ENCODE measurements at places on chromosomes 5 and 9.

DNA sequence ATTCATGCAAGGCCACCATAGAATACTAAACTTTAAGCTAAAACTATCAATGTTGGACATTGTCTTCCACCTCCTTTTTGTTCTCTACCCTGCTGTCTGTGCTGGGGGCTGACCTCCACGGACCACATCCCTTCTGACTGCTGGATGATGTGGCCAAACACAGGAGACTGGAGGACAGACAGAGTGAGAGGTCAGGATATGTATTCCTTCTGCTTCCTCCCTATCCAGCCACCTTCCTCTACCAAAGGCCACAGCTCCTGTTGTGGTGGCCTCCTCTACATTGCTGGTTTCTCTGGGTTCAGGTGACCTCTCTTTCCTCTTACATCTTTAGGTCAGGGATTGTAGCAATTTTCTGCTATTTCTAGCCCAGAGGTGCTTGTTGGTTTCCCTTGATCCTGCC, 148.1 kb downstream of the ACTBL2 start:
- DNase-seq: no peak

DNA sequence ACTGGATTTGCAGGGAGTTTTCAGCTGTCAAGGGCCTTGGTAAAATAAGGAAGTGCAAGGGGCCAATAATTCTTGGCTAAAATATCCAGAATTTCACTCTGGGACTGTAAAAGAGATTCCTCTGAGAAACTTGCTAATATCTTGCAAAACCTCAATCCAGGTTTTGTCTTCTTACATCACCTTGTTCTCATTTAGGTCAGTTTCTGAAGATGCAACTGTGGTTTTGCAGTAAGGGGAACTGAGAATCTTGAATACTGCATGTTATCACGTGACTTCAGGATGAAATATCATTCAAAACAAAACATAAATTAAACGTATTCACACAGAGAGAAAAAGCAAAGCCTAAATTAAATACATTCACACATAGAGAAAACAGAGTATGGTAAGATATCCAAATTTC, 35.0 kb upstream of the RIC1 start:
- DNase-seq: no peak

DNA sequence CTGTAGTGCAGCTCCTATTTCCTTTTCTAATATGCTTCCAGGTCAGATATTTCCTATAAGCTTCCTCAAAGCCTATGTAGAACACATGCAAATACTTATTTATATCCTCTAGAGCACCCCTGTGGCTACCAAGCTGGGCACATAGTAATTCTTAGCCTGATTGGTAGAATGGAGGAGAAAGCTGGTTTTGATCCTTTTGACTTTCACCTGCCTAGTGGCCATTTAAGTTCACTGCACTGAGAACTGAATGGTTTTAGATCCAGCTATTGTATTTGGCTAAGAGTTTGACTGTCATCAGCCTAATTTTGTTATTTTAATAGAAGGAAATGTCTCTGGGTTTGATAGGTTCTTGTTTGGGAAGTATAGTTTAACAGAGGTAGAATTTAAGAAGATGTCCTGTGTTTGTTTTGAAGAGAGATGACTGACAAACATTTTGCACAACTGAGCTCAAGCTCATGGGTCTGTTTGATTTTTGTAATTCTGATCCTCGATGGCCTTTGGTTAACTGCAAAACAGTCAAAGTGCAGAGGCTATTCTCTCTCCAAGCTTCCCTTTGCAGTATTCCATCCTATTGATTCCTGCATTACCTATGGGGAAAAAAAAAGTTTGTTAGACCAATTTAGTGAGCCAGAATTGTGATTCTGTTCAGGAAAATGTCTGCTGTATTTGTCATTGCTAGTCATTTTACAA, 85.4 kb downstream of the KCNN2 start:
- no peak for DNase-seq

- no peak for DNase-seq
Measured at GRCh38 chr9:76573905-76574760, 115.2 kb downstream of the GCNT1 start.

- DNase-seq: no peak
Measured at GRCh38 chr9:95588724-95589588, 72.2 kb upstream of the PTCH1 start.

- DNase-seq: no peak
Measured at GRCh38 chr9:116749176-116749575, 62.1 kb downstream of the TRIM32 start.

- DNase-seq: no peak
Measured at GRCh38 chr9:103942200-103942599, 151.9 kb upstream of the SMC2 start.

DNA sequence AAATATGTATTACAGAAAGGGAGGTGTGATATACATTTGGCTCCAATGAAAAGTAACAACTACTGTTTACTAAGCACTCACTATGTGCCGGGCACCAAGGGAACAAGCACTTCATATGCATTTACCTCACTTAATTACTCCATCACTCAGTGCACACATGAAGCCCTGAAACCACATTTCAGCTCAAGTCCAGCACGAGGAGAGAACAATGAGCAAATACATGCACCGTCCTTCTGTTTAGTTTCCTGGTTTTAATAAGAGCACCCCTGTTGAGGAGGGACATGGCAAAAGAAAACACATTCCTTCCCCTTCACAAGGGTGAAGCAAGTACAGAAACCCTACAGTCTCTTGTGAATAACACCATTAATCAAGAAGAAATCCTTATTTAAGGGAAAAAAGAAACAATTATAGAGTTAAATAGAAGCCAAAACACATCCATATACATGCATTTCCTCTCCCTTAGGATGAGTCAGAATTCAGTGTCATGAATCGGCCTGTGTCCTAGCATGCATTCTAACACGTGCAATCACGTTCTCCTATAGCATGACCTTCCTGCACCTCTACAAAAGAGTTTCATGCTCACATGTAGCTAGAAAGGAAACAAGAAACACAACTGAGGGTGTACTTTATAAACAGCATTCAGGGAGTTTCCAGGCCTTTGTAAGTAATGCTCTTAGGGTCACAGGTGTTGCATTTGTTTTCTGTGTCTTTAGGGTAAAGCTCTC, 411.6 kb downstream of the BNC2 start:
- no peak for DNase-seq

Measured in iPS DF 6.9 (cell line).